Activated CD8-positive, alpha-beta memory T cell treated with anti-CD3 and anti-CD28 coated beads, Interleukin-2, amount 10 ng/mL, durations not matched to agents 7 days and 5 days (primary cell): ENCODE measurements at places on chromosomes 16 and 17. TPM values are rescaled to one million over a fixed set of nuclear protein-coding genes. Genes with fewer than 3 reads are reported as not detected.

GRCh38 chr16:56771558-56772279 lies 41.8 kb downstream of the NUP93 start:
- DNase-seq, result no peak

DNA sequence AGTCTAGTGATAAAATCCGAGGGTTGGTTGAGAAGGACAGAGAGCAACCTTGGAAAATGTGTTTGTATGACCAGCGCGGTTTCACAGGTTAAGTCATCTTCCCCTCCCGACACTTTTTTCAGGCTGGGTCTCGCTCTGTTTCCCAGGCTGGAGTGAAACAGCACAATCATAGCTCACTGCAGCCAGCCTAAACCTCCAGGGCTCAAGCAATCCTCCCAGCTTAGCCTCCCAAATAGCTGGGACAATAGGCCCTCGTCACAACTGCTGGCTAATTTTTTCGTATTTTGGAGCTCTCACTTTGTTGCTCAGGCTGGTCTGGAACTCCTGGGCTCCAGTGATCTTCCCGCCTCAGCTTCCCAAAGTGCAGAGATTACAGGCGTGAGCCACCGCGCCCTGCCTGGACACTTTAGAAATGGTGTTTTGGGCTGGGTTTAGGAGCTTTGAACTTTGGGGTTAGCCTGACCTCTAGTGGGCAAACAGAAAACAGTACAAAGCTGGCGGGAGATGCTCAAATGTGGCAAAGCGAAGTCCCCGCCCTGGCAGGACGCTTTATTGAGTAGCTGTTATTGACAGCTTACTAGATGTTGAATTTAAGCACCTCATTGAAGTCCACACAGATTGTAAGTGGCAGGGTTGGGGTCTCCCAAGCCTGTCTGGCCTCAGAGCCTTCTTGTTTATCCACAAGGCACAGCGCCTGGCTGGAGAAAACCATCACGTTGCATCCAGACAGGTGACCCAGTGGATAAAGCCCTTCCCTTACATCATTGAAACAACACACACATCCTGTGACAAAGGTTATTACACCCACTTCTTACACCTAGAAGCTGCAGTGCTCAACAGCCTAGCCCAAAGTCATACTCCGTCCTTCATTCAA lies 34.7 kb upstream of the RBBP6 start:
- DNase-seq, result peak; percentile 66

GRCh38 chr16:790086-790485 lies 1.7 kb downstream of the CHTF18 start:
- DNase-seq, result no peak

DNA sequence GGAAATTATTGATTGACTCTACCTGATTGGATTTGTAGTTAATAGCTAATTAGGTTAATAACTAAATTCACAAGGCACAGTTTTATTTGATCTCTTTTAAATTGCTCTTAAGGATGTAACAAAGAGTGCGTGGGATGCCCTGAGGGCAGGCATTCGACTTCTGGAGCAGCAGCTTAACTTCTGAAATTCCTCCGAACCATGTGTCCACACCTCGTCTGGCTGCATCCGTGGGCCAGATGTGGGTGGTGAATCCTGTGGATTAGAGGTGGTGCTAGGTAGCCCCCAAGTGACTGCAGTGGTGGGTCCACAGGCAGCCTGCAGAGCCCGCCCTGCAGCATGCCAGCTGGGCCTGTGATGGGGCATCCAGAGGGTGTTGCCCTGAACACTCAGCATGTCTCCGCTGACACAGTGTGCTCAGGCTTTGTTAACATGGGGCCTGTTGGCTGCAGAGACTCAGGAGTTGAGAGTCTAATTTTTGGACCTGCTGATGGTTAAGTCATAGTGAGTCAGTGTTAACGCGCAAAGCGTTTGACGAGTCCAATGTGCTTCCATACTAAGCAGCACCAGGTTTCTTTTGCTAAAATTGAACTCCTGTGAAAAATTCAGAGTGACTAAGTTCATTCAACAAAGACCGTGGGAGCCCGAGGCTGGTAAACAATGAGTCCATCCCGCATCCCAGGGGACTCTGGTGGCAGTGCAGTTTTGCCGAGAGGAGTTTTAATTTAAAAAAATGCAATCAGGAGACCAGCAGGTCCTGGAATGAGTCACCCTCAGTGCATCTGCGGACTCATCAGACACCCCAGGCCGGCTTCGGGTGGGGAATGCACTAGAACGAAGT lies 3.8 kb upstream of the NPB start:
- DNase-seq, result no peak

GRCh38 chr16:12896562-12896961 lies 4.8 kb upstream of the SHISA9 start:
- DNase-seq, result no peak

DNA sequence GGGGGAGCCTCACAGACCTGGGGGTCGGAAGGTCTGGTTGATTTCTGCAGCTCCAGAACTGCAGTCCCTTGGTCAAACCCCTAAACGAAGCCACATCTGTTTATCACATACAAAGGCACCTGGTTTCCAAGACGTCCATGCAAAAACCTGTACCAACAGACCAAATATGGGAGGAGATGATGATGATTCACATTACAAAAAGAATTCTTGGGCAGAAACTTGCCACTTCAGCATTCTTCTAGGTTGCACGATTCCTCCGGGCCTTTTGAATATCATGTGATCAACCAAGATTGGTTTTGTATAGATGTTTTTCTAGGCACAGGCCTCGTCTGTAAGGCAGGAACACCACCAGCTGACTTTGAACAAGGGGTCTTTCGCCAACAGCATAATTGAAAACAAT lies 466.3 kb downstream of the SOX9 start:
- DNase-seq, result no peak

The IL34 gene
- not detected for total RNA-seq

The SLC9A5 gene
- total RNA-seq, result 6.2 TPM

DNA sequence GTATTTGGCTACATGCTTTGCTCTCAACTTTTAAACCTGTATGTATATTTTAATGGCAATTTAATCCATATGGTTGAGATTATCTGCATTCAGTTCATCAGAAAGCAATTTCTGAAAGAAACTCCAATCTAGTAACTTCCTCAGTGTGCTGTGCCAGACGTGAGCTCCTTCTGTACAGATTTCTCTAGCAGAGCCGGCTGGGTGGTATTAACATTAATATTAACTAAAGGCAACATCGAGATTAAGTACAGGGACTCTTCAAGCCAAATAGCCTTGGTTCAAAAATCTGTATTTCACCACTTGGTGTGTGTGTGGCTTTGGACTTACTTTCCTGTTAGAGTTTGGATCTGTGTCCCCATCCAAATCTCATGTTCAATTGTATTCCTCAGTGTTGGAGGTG lies 55.5 kb upstream of the NUDT7 start:
- no peak for DNase-seq

DNA sequence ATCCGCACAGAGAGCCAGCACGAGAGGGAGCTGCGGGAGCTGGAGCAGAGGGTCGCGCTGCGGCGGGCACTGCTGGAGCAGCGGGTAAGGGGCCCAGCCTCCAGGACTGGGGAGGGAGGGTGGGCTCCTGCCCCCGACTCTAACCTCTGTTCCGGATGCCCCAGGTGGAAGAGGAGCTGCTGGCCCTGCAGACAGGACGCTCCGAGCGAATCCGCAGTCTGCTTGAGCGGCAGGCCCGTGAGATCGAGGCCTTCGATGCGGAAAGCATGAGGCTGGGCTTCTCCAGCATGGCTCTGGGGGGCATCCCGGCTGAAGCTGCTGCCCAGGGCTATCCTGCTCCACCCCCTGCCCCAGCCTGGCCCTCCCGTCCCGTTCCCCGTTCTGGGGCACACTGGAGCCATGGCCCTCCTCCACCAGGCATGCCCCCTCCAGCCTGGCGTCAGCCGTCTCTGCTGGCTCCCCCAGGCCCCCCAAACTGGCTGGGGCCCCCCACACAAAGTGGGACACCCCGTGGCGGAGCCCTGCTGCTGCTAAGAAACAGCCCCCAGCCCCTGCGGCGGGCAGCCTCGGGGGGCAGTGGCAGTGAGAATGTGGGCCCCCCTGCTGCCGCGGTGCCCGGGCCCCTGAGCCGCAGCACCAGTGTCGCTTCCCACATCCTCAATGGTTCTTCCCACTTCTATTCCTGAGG lies 4.4 kb downstream of the HIRIP3 start:
- no peak for DNase-seq

DNA sequence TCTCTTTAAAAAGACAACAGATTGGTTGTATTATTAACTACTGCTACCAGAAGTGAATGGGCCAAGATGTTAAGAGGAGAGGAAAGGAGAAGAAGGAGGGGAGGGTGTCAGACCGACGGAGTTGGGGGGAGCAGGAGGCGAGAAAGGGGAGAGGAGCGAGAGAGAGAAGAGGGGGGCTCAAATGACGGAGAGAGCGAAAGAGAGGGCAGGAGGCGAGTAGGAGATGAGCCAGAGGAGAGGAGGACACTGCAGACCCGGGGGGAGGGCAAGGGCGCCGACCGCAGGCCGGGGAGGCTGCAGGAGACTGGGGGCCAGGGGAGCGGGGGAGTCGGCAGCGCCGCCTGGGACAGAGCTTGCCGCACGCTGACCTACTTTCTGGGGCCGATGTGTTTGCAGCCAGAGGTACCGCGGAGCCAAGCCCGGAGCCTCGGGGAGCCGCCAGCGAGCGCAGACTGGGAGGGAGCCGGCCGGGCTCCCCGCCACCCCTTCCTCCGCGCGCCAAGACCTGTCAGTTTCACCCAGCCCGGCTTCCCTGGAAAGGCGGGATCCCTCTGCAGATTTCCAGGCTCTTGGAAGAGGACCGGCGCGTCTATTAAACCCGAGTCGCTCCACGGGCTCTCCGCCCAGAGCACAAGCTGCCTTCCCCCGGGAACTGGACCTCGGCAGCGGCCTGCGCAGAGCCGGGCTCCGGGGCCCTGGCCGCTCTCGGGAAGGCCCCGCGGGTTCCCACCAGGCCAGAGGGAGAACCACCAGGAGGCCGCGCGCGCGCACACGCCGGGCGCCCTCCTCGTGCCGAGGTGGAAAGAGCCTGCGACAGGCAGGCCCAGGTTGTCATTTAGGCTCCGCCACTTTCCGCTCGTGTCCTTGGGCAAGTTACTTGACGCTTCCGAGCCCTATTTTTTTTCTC lies 74.6 kb downstream of the CMC2 start:
- DNase-seq, result no peak

The ATP6V0D1 gene
- 42.1 TPM for total RNA-seq

DNA sequence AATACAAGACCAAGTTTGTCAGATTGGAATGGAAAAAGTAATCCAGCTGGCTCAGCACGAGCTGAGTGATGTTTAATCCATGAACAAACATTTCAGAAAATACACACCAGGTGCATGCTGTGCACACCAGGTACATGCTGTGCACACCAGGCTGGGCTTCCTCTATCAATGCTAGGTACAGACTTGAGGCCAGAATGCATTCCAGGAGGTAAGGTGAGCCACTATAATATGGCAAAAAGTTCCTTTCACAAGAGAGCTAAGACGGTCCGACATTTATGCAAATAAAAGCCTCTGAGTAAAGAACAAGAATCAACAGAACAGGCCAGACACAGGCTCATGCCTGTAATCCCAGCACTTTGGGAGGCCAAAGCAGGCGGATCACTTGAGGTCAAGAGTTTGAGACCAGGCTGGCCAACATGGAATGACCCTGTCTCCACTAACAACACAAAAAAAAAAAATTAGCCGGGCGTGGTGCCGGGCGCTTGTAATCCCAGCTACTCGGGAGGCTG lies 128.2 kb downstream of the ZNF778 start:
- DNase-seq, result no peak

DNA sequence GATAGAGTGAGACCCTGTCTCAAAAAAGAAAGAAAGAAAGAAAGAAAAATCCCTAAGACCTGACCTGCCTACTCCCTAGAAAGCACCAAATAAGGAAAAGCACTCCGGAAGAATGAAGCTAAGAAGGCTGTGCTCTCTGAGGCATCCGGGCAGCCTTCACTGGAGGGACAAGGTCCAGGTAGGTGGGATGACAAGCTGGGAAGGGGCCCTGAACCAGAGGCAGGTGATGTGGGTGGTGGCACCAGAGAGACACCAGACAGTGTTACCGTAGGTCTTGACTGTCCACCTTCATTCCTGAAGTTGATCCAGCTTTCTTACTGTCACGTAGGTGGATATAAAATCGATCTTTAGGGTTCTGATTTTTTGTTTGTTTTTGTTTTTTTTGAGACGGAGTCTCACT lies 26.3 kb downstream of the SMTNL2 start:
- no peak for DNase-seq

The MMP25 gene
- 88.3 TPM for total RNA-seq

- no peak for DNase-seq
Measured at GRCh38 chr16:3193221-3194212, 5.5 kb downstream of the OR1F1 start.

The ITGAL gene
- total RNA-seq, result 566 TPM

The GP1BA gene
- total RNA-seq, result not detected

DNA sequence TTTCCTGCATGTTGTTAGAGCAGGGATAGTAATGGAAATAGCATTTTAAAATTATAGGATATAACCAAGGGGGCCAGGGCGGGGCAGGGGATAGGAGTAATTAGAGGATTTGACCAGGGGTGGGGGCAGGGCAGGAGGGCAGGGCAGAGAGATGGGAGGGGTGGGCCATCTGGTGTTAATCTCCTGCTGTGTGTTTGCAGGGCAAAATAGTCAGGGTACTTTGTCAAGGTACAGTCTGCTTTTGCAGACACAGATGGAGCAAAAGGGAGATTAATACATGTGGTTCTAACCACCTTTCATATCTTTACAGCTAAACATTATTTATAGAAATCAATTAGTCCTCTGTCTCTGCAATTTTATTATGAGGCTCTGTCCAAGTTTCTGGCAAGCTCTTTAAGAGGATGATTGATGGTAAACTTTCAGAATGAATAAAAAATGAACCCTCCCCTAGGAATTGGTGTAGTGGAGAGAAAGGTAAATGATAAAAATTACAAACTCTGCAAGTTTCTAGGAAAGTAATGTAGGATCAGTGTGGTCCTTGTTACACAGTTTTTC lies 6.6 kb downstream of the ANKFN1 start:
- DNase-seq, result no peak

DNA sequence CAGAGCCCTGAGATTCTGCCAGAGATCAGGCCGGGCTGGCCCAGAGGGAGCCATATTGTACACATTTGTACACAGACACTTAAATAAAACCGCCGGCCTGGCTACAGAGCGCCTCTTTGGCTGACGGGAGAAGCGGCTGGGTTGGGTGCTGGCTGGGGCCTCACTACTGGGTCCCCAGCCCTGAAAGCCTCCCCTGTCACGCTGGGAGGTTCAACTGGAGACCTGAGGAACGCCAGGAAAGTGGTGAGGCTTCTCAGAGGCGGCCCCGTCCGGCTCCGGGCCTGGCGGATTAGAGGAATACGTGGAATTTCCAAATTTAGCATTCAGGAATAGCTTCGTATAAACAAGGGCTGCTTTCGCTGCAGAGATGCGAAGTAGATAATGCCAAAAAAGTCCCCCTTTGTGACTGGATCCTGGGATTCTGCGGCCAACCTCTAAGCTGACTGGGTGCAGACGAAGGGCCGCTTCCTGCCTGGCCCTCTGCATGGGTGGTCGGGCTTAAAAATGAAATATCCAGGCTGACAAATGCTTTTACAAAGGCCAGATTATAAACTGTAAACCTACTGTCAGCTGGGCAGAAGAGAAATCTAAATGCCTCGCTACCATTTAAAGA lies 252.4 kb downstream of the IRF8 start:
- DNase-seq, result no peak

- peak; percentile 58 for DNase-seq
Measured at GRCh38 chr16:50267651-50268050, 1.3 kb downstream of the ADCY7 start.

The EVI2A gene
- 37.3 TPM for total RNA-seq

- DNase-seq, result no peak
Measured at GRCh38 chr16:14509055-14509454, 121.0 kb downstream of the PARN start.

GRCh38 chr17:39595294-39595693 lies 12.4 kb downstream of the NEUROD2 start:
- DNase-seq, result no peak

The CES4A gene
- total RNA-seq, result 11.7 TPM

GRCh38 chr16:10566613-10567012 lies 13.8 kb downstream of the EMP2 start:
- DNase-seq, result no peak

GRCh38 chr16:77502448-77502847 lies 67.6 kb upstream of the ADAMTS18 start:
- no peak for DNase-seq
